Mesendoderm (in vitro differentiated cells): ENCODE measurements at places on chromosomes 2 and 18.
A peak's percentile ranks its signal among the peaks of the same experiment; 100 is the strongest.

DNA sequence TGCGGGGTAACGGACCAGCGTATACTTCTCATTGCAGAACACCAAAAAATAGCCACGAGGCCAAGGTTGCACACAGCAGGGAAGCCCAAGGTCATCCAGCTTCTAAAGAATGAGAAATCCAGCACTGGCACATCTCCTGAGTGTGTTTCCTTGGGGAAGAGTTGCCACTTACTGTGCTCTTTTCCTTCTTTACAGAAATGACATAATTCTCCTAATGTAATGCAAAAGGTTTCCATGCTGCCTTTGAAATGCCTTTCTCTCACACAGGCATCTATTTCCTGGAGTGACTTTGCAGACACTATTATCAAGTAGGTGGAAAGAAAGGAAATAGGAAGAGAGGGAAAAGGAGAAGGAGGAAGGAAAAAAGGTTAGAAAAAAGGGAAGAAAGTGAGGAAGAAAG lies 862.1 kb upstream of the CELF4 start:
- H3K36me3 ChIP-seq: no peaks in the 10 kb centered on the region
- no peak overlapping the region for H3K4me3 ChIP-seq
- no peaks in the 10 kb centered on the region for H3K27me3 ChIP-seq
- DNase-seq: peak; percentile 13
- peaks cover 8% of the 10 kb centered on the region for H3K4me1 ChIP-seq
- H3K27ac ChIP-seq: no peak overlapping the region

DNA sequence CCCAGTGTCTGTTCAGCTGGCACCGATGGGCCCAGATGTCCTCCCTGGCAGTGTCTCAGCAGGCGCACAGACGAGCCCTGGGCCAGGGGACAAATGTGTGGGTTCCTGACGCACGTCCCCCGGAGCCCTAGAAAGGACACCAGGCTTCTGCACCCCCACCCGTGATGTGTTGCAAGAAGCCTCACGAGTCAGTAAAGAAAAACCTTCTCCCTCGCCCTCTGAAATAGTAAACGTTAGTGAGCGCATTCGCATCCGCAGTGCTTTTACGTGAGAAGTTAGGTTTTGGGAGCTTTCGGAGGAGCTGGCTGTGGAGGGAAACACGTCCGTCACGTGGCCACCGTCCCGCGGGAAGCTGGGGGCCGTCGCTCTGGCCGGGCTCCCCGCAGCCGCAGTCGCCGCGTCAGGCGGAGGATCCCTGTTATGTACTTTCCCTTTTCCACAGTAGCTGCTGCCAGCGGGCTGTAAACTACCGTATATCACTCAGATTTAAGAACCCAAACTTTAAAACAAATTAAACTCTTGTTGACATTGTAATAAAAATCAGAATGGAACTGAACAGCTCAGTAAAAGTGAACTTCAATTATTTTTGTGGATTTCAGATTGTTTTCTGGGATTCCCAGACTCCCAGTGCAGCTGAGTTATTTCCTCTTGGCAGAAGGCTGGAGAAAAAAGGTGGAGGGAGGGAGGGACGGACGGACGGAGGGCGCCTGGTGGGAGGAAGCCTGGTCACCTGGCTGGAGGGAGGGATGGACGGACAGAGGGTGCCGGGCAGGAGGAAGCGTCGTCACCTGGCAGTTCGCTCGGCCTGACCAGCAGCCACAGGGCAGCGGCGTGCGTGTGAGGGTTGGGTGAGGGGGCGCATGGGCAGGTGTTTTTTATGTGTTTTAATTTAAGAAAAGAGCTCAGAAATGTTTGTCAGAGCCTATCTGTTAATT lies 112.1 kb downstream of the NFATC1 start:
- no peak for DNase-seq
- peaks cover 6% of the 10 kb centered on the region for H3K4me1 ChIP-seq
- peak overlapping the region; percentile 90 for H3K27ac ChIP-seq
- no peak overlapping the region for H3K4me3 ChIP-seq
- no peaks in the 10 kb centered on the region for H3K36me3 ChIP-seq
- H3K27me3 ChIP-seq: no peaks in the 10 kb centered on the region

GRCh38 chr2:589281-590130 lies 87.7 kb downstream of the TMEM18 start:
- H3K27ac ChIP-seq: no peak overlapping the region
- no peak overlapping the region for H3K4me3 ChIP-seq
- no peaks in the 10 kb centered on the region for H3K4me1 ChIP-seq

GRCh38 chr2:160368988-160369930 lies 124.3 kb downstream of the RBMS1 start:
- no peak overlapping the region for H3K4me3 ChIP-seq
- H3K27ac ChIP-seq: no peak overlapping the region
- no peaks in the 10 kb centered on the region for H3K27me3 ChIP-seq
- DNase-seq: peak; percentile 48

- H3K27ac ChIP-seq: no peak overlapping the region
- DNase-seq: no peak
- H3K36me3 ChIP-seq: no peaks in the 10 kb centered on the region
- no peaks in the 10 kb centered on the region for H3K27me3 ChIP-seq
These were observed 15.6 kb upstream of the PPP1CB start for GRCh38 chr2:28736034-28736433.

DNA sequence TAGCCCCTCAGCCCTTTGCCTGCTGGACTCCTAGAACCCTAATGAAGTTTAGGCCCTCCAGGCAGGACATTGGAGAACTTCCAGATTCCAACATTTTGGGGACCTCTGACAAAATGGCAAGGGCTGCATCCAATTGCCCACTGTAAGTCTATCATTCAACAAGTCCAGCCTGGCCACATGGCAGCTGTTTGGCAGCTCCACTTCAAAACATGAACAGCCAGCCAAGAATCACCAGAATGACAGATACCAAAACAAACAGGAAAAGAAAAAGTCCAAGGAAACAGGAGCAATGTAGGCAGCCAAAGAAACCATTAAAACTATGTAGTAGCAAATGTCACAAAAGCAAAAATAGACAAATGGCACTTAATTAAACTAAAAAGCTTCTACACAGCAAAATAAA lies 25.5 kb downstream of the SLC4A5 start:
- no peak overlapping the region for H3K4me3 ChIP-seq
- no peaks in the 10 kb centered on the region for H3K36me3 ChIP-seq
- H3K27ac ChIP-seq: no peak overlapping the region
- H3K4me1 ChIP-seq: no peaks in the 10 kb centered on the region
- DNase-seq: no peak
- no peaks in the 10 kb centered on the region for H3K27me3 ChIP-seq

- H3K4me1 ChIP-seq: no peaks in the 10 kb centered on the region
- H3K4me3 ChIP-seq: no peak overlapping the region
- no peaks in the 10 kb centered on the region for H3K36me3 ChIP-seq
- no peak overlapping the region for H3K27ac ChIP-seq
- no peaks in the 10 kb centered on the region for H3K27me3 ChIP-seq
These were observed 218.6 kb downstream of the IRS1 start for GRCh38 chr2:226581004-226581403.

DNA sequence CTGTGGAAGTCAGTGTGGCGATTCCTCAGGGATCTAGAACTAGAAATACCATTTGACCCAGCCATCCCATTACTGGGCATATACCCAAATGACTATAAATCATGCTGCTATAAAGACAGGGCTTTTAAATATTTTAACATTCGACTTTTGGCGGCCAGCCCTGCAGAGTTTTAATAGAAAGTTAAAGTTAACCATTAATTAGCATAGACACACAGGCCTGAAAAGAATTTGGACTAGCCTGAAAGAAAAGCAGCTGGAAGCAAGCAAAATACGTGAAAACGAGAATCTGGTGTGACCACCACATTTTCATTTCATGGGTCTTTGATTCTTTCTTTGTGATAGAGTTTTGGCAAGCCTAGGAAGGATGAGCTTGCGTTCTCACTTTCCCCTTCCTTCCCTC lies 184.0 kb downstream of the SCG2 start:
- no peaks in the 10 kb centered on the region for H3K4me1 ChIP-seq
- H3K36me3 ChIP-seq: no peaks in the 10 kb centered on the region
- DNase-seq: no peak
- H3K27ac ChIP-seq: no peak overlapping the region
- no peak overlapping the region for H3K4me3 ChIP-seq

DNA sequence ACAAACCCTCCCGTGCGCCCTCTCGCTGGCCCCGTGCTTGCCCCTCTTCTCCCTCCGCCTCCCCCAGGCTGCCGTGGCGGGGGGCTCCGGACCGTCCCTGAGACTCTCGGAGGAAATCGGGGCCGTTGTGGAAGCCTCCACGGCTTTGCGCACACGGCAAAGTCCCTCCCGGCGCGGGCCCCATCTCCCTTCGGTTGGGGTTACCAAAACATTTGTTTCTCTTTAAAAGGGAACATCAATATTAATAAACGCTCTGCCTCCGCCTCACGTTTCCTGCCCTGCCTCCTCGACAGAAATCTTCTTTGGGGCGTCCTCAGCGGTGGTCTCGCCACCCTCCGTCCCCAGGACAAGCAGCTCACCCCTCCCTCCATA lies 3.8 kb downstream of the PAX3 start:
- no peak overlapping the region for H3K4me3 ChIP-seq
- no peak overlapping the region for H3K27ac ChIP-seq
- H3K4me1 ChIP-seq: no peaks in the 10 kb centered on the region
- H3K36me3 ChIP-seq: no peaks in the 10 kb centered on the region
- DNase-seq: no peak
- peaks cover 79% of the 10 kb centered on the region for H3K27me3 ChIP-seq

GRCh38 chr2:233469261-233470010 lies 97.1 kb downstream of the USP40 start:
- no peaks in the 10 kb centered on the region for H3K27me3 ChIP-seq
- H3K4me1 ChIP-seq: no peaks in the 10 kb centered on the region
- DNase-seq: no peak
- H3K36me3 ChIP-seq: no peaks in the 10 kb centered on the region
- H3K4me3 ChIP-seq: no peak overlapping the region

DNA sequence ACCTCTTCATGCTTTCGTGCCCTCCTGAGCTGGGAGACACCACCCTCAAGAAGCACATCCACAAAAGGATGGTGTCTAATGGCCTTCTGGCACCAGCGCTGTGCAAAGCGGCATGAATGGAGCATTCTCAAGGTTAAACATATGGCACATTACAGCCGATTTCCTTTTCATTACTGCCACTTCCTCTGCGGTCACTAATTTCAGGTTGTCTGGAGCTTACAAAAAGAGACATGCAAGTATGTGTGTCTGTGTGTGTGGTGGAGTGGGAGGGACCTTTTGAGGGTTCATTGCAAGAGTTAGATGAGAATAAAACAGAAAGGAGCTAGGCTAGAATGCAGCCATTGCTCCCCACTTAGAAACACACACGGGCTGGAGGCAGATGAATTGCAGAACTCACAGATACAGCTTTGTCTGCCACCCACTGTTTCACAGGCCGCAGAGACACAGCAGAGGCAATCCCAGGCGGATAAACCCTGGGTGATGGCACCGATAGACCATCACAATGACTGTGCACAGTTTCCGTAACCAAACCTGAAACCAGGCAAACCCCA lies 76.0 kb downstream of the TGIF1 start:
- no peaks in the 10 kb centered on the region for H3K36me3 ChIP-seq
- H3K4me1 ChIP-seq: peaks cover 10% of the 10 kb centered on the region
- peak overlapping the region; percentile 58 for H3K27ac ChIP-seq
- no peak overlapping the region for H3K4me3 ChIP-seq

DNA sequence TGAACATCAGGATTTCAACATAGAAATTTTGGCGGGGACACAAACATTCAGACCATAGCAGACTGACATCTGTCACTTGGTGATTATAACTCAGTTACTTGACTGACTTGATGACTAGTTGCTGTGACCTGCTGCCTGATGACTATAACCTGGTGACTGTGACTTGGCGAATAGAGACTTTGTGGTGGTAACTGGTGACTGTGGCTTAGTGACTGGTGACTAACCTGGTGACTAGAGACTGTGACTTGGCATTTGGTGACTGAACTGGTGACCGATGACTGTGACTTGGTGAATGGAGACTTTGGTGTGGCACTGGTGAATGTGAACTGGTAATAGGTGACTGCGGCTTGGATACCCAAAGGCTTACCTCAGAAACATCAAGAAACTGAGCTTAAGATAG lies 563.1 kb upstream of the FAM98A start:
- no peaks in the 10 kb centered on the region for H3K36me3 ChIP-seq
- H3K27ac ChIP-seq: no peak overlapping the region
- no peaks in the 10 kb centered on the region for H3K4me1 ChIP-seq
- DNase-seq: no peak
- no peaks in the 10 kb centered on the region for H3K27me3 ChIP-seq

GRCh38 chr18:31444142-31444541 lies 3.4 kb upstream of the DSG3 start:
- no peak overlapping the region for H3K4me3 ChIP-seq
- H3K27me3 ChIP-seq: no peaks in the 10 kb centered on the region
- no peak overlapping the region for H3K27ac ChIP-seq
- no peak for DNase-seq
- H3K36me3 ChIP-seq: no peaks in the 10 kb centered on the region
- H3K4me1 ChIP-seq: no peaks in the 10 kb centered on the region

DNA sequence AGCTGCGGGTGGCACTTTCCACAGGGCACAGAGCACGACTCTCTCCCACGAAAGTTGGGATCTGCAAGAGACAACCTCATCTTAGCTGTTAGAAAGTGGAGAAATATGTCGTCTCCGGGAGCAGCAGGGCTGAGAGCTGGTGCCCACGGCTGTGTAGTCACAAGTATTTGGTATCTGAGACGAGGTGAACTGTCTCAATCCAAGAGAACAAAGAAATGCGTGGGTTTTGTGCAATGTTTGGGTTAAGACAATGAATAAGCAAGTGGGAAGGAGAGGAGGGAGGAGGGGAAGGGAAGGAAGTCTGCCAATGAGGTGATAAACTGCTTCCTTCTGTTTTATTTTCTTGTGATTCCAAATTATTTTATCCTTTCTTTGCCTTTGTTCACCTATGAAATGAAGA lies 18.0 kb downstream of the DYTN start:
- DNase-seq: no peak
- no peaks in the 10 kb centered on the region for H3K27me3 ChIP-seq
- H3K4me1 ChIP-seq: no peaks in the 10 kb centered on the region
- H3K27ac ChIP-seq: no peak overlapping the region
- H3K36me3 ChIP-seq: no peaks in the 10 kb centered on the region

GRCh38 chr2:236082061-236082460 lies 86.1 kb downstream of the GBX2 start:
- no peaks in the 10 kb centered on the region for H3K27me3 ChIP-seq
- H3K36me3 ChIP-seq: no peaks in the 10 kb centered on the region
- H3K4me3 ChIP-seq: no peak overlapping the region
- DNase-seq: no peak

DNA sequence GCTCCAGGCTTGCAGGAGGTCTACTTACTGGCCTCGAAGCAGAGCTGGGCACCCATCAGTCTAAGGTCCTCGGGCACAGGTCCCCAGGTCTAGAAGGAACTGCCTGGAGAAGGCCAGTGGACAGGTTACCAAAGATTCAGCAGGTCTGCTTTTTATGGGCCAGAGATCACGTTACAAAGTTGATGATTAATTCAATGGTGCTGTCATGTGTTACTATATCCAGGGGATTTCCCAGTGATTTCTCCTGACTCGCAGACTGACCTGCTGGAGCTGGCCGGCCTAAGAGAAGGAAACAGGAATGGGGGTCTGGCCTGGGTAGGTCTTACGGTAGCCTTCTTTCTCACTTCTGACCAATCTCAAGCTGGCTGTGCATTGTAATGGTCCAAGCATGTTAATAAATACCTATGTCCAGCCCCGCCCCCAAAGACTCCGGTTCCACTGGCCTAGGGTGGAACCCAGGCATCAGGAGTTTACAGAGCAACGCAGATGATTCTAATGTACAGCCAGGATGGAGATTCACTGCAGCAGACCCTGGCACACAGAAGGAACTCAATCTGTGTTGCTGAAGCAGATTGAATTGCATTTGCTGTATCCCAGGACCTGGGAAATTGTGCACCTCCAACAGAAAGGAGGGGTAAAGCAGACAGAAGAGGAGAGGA lies at the start of gene NEURL3:
TSS of gene NEURL3 (minus strand) at position 127 of the 659 bp plus-strand sequence. CDS start at position 56, 71 bp downstream.
- no peaks in the 10 kb centered on the region for H3K4me1 ChIP-seq
- no peaks in the 10 kb centered on the region for H3K27me3 ChIP-seq
